ENCODE measurements at places on chromosomes 4 and X. TPM values are rescaled to one million over a fixed set of nuclear protein-coding genes. Genes with fewer than 3 reads are reported as not detected.

- DNase-seq: no peak
- peaks cover 5% of the 10 kb centered on the region for H3K4me1 ChIP-seq
Observed at GRCh38 chr4:77600521-77601451, 4.8 kb upstream of the CXCL13 start.

- no peak for DNase-seq
- no peaks in the 10 kb centered on the region for H3K4me1 ChIP-seq
- no peak overlapping the region for H3K27ac ChIP-seq
- no peaks in the 10 kb centered on the region for H3K36me3 ChIP-seq
- no peaks in the 10 kb centered on the region for H3K27me3 ChIP-seq
Observed at GRCh38 chr4:83083925-83084475, 30.5 kb downstream of the PLAC8 start.

The DOK7 gene
- 11.2 TPM for total RNA-seq

The FAM13A gene
- 365 TPM for total RNA-seq
